Spleen (tissue), 13 donors: ENCODE measurements at places on chromosomes 11 and 22. TPM values are rescaled to one million over a fixed set of nuclear protein-coding genes. Genes with fewer than 3 reads are reported as not detected.

Gene CYB5R2
- 2.2 TPM for polyA plus RNA-seq

Gene NFAM1
- 2.0 TPM for polyA plus RNA-seq

Gene ATG2A
- 14.3 TPM for polyA plus RNA-seq

Gene IGSF9B
- 1.6 TPM for polyA plus RNA-seq

Gene ASCL2
- 0.93 TPM for polyA plus RNA-seq

GRCh38 chr11:91630916-91631673, 593.5 kb upstream of the FAT3 start:
- no peak overlapping the region for H3K27ac ChIP-seq
- H3K4me1 ChIP-seq = no peaks in the 10 kb centered on the region
- H3K4me3 ChIP-seq = no peak overlapping the region
- H3K27me3 ChIP-seq = no peaks in the 10 kb centered on the region
- no peaks in the 10 kb centered on the region for H3K36me3 ChIP-seq

DNA sequence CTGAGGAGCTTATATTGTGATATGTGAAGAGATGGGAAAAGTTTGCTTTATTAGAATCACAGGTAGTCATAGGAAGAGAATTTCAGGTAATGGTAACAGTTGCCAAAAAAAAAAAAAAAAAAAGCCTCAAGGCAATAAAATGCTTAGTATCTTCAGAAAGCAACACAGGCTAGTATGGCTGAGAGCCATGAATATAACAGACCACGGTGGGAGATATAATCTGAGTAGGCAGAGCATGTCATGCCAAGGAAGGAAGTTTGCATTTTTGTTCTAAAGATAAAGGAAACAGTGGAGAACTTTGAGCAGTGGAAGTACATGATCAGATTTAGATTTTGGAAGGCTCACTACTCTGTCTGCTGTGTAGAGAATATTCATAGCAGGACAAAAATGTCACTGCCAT, 211.4 kb downstream of the ETS1 start:
- DNase-seq = no peak
- no peak overlapping the region for H3K4me3 ChIP-seq
- H3K27ac ChIP-seq = no peak overlapping the region

DNA sequence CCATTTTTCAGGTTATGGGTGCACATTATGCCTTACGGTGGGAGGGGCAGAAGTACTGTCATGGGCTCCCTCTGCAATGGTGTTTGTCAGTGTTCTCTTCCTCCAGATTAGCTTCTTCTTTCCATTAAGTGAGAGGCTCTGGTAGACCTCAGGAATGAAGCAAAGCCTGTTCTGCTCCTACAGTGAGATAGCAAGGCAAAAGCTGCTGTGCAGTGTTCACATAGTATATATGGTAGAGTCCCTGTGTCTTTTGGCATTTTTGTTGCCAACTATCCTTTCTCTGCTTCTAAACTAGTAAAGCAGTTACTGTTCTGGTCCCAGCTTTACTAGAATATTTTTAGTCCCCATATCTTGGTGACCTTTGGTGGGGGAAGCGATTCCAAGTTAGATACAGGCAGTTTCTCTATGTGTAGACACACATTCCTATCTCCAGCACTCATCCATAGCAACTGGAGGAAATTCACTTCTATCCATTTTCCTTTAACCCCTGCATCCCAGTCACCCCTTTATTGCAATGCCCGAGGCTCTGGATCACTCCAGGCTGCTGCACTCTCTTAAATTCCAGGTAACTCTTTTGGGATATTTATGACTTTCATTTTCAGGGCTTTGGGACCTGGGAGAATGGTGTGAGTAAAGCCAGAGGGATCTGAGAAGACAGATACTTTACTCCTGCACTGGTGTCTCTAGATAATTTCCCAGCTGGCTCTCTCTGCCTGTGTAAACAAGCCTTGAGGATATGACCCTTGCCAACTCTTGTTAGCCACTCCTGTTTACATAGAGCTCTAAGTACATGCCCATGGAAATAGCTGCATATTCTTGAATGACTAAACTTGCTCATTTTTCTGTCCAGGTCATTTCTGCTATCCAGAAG, 3.9 kb upstream of the TRIM34 start:
- H3K27me3 ChIP-seq = no peaks in the 10 kb centered on the region
- DNase-seq = no peak
- no peaks in the 10 kb centered on the region for H3K36me3 ChIP-seq
- H3K4me1 ChIP-seq = peaks cover 4% of the 10 kb centered on the region

GRCh38 chr22:23192133-23192532, 11.8 kb downstream of the BCR start:
- no peaks in the 10 kb centered on the region for H3K27me3 ChIP-seq
- H3K4me1 ChIP-seq = peaks cover 34% of the 10 kb centered on the region
- no peak overlapping the region for H3K27ac ChIP-seq
- peaks cover 39% of the 10 kb centered on the region for H3K36me3 ChIP-seq
- no peak overlapping the region for H3K4me3 ChIP-seq

- H3K27me3 ChIP-seq = no peaks in the 10 kb centered on the region
- DNase-seq = no peak
- no peak overlapping the region for H3K27ac ChIP-seq
- H3K4me3 ChIP-seq = no peak overlapping the region
Observed at GRCh38 chr11:22703040-22703439, 36.6 kb downstream of the GAS2 start.

DNA sequence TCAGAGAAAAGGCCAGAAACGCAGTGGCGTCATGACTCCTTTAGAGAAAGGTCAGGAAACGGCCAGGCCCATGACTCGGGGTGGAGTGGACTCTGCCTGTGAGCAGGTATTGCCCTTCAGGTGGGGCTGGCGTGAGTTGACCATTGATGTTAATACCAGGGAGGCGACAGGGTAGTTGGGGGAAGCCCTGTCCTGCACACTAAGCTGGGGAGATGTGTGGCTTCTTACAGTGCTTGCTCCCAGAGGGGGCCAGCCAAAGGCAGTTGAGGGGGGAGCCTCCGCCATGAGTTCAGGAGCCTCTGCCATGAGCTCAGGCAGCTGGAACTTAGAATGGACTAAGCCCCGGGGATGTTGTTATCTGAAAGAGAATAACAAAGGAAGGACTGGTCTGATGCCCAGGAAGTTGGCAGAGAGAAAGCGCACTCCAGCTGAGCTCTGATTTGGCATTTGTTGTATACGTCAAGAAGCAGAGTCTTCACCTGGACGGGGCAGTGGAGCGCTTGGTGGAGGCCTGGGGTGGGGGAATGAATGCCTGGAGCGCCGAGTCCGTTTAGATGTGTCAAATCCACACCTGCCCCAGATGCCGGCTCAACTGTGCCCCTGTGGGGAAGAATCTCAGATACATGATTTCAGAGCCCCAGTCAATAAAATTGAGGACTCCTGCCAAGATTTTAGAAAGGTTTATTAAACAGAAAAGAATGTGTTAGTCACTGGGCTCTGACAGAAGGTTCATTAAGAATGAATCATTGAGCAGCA, 222.5 kb downstream of the TBC1D22A start:
- no peak overlapping the region for H3K4me3 ChIP-seq
- no peak overlapping the region for H3K27ac ChIP-seq
- no peak for DNase-seq
- H3K36me3 ChIP-seq = peaks cover 31% of the 10 kb centered on the region

DNA sequence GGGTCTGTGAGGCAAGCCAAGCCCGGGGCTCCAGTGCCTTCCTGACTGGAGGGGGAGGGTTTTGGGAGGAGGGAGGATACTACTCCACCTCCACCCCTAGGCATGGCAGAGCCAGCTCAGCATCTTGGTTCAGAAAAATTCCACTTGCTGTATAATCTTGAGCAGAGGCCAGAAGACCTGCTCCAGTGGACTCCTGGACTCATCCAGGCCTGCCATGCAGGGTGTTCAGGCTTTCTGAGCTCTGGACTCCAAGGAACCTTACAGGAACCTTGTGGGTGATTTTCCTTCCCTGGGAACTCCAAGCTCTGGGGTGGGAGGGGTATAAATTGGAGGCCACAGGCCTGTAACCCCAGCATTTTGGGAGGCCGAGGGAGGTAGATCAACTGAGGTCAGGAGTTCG, 9.4 kb downstream of the CSDC2 start:
- H3K4me3 ChIP-seq = no peak overlapping the region
- no peak overlapping the region for H3K27ac ChIP-seq
- no peaks in the 10 kb centered on the region for H3K4me1 ChIP-seq
- peaks cover under 1% of the 10 kb centered on the region for H3K36me3 ChIP-seq

DNA sequence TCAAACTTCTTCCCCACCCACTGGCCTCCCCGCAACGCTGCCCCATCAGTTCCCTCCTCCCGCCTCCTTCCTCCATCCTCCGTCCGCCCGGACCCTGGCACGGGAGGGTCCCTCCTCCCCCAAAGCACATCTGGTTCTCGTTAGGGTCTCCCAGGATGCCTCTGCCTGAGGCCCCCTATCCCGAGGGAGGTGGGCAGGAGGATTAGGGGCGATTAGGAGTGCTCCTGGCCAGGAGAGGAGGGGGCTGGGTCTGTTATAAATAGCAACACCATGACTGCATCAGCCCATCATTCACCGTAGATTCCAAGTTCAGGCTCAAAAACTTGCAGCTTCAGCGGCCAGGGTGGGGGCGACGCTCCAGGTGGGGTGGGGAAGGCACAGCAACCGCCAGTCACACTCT, 10.4 kb downstream of the MYRF start:
- no peak for DNase-seq
- no peaks in the 10 kb centered on the region for H3K4me1 ChIP-seq
- no peak overlapping the region for H3K4me3 ChIP-seq
- no peaks in the 10 kb centered on the region for H3K27me3 ChIP-seq

DNA sequence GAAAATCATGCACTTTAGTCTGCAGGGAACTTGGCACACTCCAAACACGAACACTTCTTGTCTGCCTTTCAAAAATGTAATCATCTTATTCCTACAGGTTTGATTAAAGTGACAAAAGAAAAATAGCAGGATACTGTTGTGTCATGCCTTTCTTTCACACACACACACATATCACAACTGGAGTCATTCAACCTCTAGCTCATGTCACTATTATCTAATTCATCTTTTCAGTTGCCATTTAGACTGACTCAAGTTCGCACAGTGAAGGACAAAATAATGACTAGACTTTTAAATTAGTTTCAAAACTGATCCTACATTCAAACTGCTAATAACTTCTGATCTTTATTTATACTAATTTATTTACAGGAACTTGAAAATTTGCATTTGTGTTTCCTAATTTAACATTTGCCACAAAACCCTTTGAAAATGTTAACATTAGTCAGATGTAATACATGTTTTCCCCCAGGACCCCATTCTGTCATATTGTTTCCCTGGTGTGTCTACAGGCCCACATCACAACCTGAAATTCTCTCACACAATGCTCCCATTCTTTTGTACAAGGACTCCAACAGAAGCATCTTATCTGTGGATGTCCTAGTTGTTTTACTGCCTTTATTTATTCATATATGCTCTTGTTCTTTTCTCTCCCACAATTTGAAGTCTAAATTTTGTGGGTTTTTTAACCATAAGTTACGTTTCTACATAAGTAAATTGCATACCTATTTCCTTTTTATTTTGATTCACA, 171.1 kb downstream of the GRIA4 start:
- no peak overlapping the region for H3K27ac ChIP-seq
- no peak overlapping the region for H3K4me3 ChIP-seq
- H3K4me1 ChIP-seq = no peaks in the 10 kb centered on the region

DNA sequence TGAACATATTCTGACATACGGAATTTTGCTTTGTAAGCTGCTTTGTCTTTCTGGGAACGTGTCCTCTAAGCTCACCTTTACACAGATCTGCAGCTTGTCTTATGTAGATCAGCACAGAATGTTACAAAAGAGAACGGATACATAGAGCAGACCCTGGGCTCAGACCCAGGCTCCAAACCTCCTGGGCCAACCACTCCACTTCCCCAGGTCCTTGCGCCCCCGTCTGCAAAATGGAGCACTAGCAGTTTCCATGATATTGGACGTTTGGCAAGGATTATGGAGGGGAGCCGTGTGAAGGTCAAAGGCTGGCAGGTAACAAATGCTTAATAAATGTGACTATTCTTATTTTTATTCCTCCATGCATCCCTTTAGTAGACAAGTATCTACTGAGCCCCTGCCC, 358.4 kb downstream of the CTTN start:
- H3K4me1 ChIP-seq = peaks cover 5% of the 10 kb centered on the region
- H3K4me3 ChIP-seq = no peak overlapping the region
- H3K27ac ChIP-seq = no peak overlapping the region
- peaks cover 12% of the 10 kb centered on the region for H3K27me3 ChIP-seq
- H3K36me3 ChIP-seq = no peaks in the 10 kb centered on the region
- peak; percentile 16 for DNase-seq

DNA sequence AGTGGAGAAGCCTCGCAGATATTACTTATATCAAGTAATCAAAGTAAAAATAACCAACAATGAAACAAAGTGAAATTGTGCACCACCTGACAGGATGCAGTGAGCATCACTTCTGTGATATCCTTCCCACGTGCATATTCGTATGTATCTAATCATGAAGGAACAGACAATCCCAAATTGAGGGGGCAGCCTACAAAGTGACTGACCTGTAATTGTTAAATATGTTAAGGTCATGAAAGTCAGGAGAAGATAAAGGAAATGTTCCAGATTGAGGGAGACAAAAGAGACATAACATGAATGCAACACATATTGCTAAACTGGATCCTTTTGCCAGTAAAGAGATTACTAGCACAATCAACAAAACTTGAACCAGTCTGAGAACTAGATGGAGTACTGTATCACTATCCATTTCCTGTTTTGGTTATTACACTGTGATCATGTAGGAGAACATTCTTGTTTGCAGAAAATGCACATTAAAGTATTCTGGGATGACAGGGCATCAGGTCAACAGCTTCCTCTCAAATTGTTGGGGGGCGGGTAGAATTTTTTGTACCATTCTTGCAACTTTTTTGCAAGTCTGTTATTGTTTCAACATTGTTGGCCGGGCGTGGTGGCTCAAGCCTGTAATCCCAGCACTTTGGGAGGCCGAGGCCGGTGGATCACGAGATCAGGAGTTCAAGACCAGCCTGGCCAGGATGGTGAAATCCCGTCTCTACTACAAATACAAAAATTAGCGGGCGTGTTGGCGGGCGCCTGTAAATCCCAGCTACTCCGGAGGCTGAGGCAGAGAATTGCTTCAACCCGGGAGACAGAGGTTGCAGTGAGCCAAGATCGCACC, 2.0 kb downstream of the SBF2 start:
- no peaks in the 10 kb centered on the region for H3K36me3 ChIP-seq
- H3K4me1 ChIP-seq = peaks cover 51% of the 10 kb centered on the region
- no peak overlapping the region for H3K4me3 ChIP-seq
- peaks cover 3% of the 10 kb centered on the region for H3K27me3 ChIP-seq

DNA sequence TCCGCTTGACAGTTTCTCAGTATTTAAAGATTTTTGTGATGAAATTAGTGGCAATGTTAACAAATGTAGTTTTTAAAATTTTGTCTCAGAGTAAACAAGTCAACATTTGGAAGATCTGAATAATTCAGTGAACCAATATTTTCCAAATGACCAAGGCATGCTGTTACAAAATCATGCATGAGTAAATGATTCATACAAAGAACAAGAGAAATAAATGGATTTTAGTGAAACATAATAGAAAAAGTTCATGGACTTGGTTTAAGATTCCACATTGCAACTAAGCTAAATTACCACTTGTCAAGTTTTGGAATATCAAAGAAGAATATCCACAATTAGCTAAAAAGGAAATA, 125.7 kb upstream of the SNX19 start:
- no peaks in the 10 kb centered on the region for H3K36me3 ChIP-seq
- no peak for DNase-seq
- H3K27ac ChIP-seq = no peak overlapping the region
- H3K27me3 ChIP-seq = peaks cover 31% of the 10 kb centered on the region
- H3K4me1 ChIP-seq = no peaks in the 10 kb centered on the region

GRCh38 chr11:95443386-95443785, 212.4 kb upstream of the SESN3 start:
- no peak overlapping the region for H3K27ac ChIP-seq
- no peaks in the 10 kb centered on the region for H3K27me3 ChIP-seq
- no peak for DNase-seq
- no peaks in the 10 kb centered on the region for H3K36me3 ChIP-seq

- no peaks in the 10 kb centered on the region for H3K27me3 ChIP-seq
- peaks cover 56% of the 10 kb centered on the region for H3K36me3 ChIP-seq
- no peak overlapping the region for H3K4me3 ChIP-seq
- H3K4me1 ChIP-seq = peaks cover 1% of the 10 kb centered on the region
Observed at GRCh38 chr22:17872471-17872870, 98.2 kb upstream of the BID start.
